Frontal cortex (tissue), 4 donors: ENCODE measurements at places on chromosomes 12 and 14.

GRCh38 chr14:55749201-55749812 is 169.3 kb downstream of the KTN1 start:
- no peak for DNase-seq

DNA sequence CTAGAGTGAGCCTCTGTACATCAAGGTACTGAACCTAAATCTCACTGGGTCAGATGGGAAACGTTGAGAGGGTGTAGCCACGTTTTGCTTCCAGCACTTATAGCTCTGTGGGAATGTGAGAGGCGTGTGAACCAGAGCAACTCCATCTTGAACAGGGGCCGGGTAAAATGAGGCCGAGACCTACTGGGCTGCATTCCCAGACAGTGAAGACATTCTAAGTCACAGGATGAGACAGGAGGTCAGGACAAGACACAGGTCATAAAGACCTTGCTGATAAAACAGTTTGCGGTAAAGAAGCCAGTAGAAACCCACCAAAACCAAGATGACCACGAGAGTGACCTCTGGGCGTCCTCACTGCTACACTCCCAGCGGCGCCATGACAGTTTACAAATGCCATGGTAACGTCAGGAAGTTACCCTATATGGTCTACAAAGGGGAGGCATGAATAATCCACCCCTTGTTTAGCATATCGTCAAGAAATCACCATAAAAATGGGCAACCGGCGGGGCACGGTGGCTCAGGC is 63.4 kb upstream of the NCOR2 start:
- no peak for DNase-seq

- no peak for DNase-seq
Measured at GRCh38 chr12:104672096-104672445, 215.3 kb downstream of the CHST11 start.

GRCh38 chr12:56476143-56476542 is 7.8 kb downstream of the SPRYD4 start:
- no peak for DNase-seq

GRCh38 chr14:76581592-76581991 is 179.7 kb upstream of the VASH1 start:
- DNase-seq = no peak
